Spleen (tissue), 13 donors: ENCODE measurements at places on chromosomes 12 and 14. TPM values are rescaled to one million over a fixed set of nuclear protein-coding genes. Genes with fewer than 3 reads are reported as not detected.

Gene FGF23
- total RNA-seq: not detected

Gene KRT71
- not detected for total RNA-seq

Gene OR4E2
- not detected for total RNA-seq

GRCh38 chr14:50806241-50806933, 24.6 kb downstream of the NIN start:
- H3K36me3 ChIP-seq: no peaks in the 10 kb centered on the region
- H3K27me3 ChIP-seq: no peaks in the 10 kb centered on the region
- DNase-seq: no peak

- peaks cover 4% of the 10 kb centered on the region for H3K27me3 ChIP-seq
- no peak for DNase-seq
- H3K36me3 ChIP-seq: no peaks in the 10 kb centered on the region
- H3K27ac ChIP-seq: no peak overlapping the region
- H3K4me1 ChIP-seq: no peaks in the 10 kb centered on the region
Measured at GRCh38 chr12:108969622-108970021, 51.2 kb downstream of the SVOP start.

- no peak for DNase-seq
- no peaks in the 10 kb centered on the region for H3K27me3 ChIP-seq
- H3K27ac ChIP-seq: no peak overlapping the region
- H3K36me3 ChIP-seq: no peaks in the 10 kb centered on the region
- no peak overlapping the region for H3K4me3 ChIP-seq
- no peaks in the 10 kb centered on the region for H3K4me1 ChIP-seq
Measured at GRCh38 chr12:12898136-12898717, 6.9 kb downstream of the GPRC5A start.

DNA sequence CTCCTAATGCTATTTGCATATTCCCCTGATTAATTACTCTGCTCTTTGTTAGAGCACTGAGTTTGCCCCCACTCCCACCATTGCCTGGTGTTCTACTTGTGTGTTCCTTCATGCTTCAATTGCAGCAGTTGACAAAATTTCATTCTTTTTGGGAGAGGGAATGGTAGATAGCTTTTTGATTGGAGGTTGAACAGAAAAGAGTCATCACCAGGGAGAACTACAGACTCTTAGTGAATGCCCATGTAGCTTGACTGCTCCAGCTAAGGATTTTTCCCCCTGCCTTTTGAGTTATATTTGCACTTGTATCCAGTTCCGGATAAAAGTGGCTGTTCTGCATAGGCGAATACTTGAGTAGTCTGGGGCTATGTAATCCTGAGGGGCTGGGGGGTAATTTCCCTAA, 183.9 kb downstream of the ETNK1 start:
- no peak overlapping the region for H3K4me3 ChIP-seq
- DNase-seq: no peak
- no peaks in the 10 kb centered on the region for H3K36me3 ChIP-seq
- H3K4me1 ChIP-seq: no peaks in the 10 kb centered on the region
- H3K27ac ChIP-seq: no peak overlapping the region
- H3K27me3 ChIP-seq: no peaks in the 10 kb centered on the region

DNA sequence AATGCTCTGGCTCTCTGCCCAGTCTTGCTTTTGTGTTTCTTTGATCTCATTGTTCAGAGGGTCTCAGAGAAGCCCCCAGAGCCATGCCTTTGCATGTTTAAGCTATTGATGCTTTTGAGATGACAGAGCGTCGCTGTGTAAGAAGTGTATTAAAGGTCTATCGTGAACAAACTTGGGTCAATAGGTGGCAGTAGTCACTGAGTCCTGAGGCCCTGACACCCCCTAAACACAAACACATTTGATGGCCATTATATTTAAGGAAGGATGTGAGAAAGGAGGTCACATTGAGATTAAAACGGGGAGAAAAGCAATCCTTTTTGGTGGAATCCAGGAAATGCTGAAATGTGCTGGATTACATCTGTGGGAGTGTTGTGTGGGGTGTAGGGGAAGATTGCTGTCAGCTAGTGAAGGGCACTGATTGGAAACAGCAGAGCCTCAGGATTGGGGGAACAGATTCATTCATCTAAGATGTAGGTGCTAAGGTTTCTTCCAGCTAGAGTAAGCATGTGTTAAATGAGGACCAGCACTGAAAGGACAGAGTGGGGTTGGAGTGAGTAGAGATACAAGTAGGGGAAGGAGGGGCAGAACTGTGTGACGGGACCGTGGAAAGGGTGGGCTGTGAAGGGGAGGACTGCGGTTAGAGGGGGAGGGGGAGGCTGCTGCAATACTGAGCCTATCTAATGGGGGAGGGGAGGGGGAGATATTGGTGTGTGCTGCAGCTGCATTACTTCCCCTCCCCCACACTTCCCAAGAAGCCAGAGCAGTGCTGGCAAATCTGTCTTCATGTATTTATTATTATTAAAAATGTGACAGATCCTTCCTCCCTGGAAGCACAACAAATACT, 12.7 kb downstream of the NGDN start:
- no peak for DNase-seq
- peaks cover 94% of the 10 kb centered on the region for H3K36me3 ChIP-seq
- no peaks in the 10 kb centered on the region for H3K27me3 ChIP-seq
- no peak overlapping the region for H3K4me3 ChIP-seq
- peaks cover 16% of the 10 kb centered on the region for H3K4me1 ChIP-seq
